Activated CD4-positive, alpha-beta T cell treated with anti-CD3 and anti-CD28 coated beads for 48 hours (primary cell): ENCODE measurements at places on chromosomes 2 and 18.

DNA sequence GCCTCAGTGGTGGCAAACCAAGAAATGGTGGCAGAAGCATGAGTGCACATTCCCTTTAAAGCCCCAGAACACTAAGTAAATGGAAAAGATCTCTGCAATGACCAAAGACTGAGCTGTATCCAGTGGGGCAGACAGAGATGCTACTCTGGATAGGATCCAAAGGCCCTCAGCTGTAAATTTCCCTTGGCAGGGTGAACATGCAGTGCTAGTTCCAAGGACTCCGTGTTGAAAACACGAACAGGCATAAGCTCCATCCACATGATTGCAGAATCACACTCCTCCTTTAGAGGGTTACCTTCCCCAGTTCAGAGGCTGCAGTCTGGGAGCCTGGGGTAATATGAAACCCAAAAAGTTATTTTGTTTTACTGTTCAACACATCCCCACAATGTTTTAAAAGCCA is 98.6 kb upstream of the KLF7 start:
- DNase-seq = no peak

GRCh38 chr18:32201948-32202672 is 12.3 kb downstream of the MEP1B start:
- no peak for DNase-seq

DNA sequence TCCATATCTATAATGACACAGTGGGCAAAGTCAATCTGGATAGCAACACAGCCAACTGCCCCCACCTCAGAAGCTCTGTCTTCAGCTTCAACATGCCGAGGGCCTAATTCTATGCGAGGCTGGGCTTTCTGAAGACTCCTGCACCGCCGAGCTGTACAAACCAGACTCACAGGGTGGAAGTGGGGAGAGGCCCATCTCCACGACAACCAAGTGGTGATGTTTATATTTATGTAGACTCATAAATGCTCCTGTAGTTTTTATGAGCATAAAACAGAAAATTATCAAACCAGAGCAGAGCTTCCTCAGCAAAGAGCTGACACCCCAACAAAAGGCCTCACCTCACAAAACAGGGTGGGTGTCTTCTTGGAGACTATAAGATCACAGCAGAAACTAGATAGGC is 77.0 kb upstream of the LGALSL start:
- no peak for DNase-seq

GRCh38 chr2:117738991-117739839 is 75.3 kb upstream of the DDX18 start:
- DNase-seq = no peak

DNA sequence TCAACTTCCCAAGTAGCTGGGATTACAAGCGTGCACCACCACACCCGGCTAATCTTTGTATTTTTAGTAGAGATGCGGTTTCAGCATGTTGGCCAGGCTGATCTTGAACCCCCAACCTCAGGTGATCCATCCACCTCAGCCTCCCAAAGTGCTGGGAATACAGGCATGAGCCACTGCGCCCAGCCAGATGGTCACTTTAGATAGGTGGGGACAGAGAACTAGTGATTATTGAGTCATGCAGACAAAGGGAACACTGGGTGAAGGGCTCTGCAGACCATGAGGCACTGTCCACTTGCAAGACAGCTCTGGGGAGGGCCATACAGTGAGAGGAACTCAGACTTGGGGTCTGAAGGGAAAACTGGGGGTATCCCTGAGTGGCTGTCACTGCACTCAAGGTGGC is 58.4 kb upstream of the POMC start:
- DNase-seq = no peak

DNA sequence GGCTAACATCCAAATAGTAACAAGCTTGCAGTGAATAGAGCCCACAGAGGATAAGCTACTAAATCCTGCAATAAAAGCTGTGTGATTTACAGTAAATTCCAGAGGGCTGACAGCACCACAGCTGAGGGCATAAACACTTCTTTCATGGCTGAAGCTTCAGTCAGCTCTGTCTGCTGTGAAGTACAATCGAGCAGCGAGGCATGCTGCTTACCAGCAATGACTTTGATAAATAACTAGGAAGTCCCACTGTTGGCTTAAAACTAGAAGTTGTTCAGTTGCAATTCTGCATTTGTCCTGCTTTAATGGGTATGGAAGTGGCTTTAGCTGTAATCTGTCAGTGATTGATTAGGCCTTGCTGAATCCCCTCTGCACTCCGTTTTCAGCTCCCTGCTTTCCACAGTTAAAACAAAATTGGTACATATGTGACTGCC is 65.2 kb upstream of the FIGN start:
- no peak for DNase-seq

- no peak for DNase-seq
These were observed 166.4 kb downstream of the GALNT1 start for GRCh38 chr18:35747894-35748472.

DNA sequence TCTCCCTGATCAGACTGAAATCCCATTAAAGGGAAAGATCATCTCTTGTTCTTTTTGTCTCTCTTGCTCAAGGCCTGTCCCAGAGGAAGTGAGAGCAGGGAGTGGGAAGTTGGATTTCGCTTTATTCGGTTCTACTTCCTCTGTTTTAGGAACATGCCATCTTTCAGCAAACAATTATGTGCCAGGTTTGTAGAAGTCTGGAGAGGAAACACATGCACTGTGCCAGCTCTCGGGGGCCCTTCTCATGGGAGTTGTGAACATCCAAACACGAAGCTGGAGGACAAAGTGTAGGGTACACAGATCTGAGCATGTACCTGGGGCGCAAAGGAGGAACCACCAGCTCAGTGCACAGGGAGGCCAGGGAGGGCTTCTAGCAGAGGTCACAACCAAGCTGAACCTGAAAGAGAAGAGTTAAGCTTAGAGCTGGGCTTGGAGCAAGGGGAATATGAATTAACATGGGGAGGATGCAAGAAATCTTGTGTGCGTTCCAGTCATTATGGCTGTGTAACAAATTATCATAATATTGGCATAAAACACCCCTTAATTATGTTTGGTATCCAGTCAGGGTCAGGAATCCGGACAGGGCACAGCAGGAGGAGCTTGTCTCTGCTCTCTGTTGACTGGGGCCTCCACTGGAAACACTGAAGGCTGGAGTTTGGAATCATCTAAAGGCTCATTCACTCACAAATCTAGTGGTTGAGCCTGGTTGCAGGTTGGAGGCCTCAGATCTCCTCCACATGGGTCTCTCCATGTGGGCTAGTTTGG is 128.6 kb downstream of the ZFP36L2 start:
- DNase-seq = no peak

DNA sequence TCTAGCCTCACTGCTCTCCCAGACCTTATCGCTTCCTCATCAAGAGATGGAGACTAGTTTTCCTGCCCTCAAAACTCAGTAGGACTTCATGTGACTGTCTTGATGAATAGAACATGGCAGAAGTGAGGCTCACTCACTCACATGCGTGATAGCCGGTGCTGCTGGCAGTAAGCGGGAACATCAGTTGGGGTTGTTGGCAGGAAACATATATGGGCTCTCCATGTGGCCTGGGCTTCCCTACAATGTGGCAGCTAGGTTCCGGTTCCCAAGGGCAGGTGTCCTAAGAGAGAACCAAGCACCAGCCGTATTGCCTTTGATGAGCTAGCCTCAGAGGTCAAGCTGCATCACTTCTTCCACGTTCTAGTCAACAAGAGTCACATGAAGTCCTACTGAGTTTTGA is 15.2 kb upstream of the FAHD2A start:
- DNase-seq = no peak

GRCh38 chr2:199480966-199481365 is 23.2 kb upstream of the SATB2 start:
- DNase-seq = no peak

DNA sequence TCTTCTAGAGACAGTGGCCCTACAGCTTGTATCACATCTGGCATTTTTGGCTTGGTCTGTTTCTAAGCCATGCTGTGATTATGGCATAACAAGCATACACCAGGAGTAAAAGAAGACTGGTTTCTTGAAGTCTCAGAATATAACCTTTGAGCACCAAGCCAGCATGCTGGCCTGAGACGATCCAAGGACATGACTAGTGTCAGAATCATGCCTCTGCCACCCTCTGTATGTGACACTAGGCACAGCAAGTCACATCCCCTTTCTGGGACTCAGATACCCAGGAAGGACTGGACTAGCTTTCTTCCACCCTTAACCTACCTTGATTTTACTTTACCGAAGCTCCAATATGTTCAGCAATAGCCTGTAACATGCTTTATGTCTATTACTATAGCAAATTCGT is 345.5 kb downstream of the SETBP1 start:
- DNase-seq = no peak

GRCh38 chr2:173578404-173579107 is 223.9 kb downstream of the CDCA7 start:
- no peak for DNase-seq

DNA sequence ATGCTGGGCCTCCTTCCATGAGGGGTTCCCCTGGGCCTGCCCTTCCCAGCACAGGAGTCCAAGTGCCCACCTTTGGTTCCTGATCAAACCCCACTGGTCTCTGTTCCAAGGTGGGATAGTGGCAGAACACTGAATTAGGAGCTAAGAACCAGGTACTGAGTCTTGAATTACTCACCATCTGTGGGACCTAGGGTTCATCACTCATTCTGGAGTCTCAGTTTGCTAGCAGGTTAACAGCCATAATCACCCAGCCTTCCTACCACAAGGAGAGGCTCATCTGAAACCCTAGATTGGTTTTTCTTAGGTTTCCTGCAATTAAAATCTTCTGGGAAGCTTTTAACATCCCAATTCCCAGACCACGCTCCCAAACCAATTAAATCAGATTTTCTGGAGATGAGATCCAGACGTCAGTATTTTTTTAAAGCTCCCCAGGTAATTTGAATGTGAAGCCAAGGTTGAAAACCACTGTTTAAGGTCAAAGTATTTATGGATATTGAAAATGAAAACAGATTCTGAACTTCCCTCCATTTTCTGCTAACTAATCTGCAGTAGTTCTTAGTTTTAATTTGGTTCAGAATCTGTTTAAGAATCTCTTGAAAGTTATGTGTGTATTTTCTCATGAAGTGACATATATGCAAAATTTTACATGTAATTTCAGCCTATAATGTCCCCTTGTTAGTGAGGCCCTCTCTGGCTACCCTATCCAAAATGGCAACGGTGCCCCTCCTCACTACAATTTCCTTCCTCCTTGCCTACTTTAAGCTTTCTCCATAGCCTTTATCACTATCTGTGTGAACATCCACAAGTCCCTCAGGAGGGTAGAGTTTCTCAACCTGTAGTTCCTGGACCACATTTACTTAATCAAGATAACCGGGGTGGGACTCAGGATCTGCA is 166.5 kb upstream of the CXCR4 start:
- DNase-seq = no peak

DNA sequence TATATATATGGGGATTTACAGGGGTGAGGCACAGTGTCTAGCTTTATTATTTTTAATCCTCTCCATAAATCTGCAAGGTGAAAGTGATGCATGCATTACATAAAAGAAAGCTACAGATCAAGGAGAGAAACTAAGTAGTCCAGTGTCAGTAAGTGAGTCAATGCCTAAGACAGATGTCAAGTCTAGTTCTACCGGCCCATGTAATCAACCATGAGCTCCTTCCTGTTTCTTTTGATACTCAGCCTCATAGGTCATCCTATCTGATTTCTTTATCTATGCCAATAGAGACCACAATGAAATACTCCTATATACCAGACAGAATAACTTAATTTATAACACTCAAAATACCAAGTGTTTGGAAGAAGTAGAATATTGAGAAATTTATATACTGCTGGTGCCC is 20.2 kb upstream of the GYPC start:
- DNase-seq = no peak

- DNase-seq = no peak
These were observed 116.4 kb downstream of the KCNJ3 start for GRCh38 chr2:154814856-154815255.

DNA sequence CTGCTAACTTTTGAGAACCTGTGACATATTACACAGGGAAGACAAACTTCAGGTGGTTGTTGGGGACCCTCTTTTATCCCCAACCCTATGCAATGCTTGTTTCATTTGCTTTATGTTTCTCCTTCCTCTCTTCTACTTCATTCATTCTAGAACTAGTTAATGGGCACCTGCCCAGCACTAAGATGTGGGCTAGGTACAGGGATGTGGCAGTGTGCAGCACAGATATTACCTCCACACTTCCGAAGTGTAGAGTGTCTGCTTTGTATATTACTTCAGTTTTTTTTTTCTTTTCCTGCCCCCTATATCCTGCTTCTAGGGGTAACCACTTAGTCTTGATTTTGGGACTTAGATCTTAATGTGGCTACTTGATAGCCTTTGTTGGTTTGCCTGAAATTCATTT is 35.1 kb downstream of the CD28 start:
- no peak for DNase-seq

GRCh38 chr18:62576271-62576670 is 53.4 kb downstream of the ZCCHC2 start:
- DNase-seq = no peak

GRCh38 chr2:98773169-98773568 is 42.2 kb upstream of the MGAT4A start:
- no peak for DNase-seq

DNA sequence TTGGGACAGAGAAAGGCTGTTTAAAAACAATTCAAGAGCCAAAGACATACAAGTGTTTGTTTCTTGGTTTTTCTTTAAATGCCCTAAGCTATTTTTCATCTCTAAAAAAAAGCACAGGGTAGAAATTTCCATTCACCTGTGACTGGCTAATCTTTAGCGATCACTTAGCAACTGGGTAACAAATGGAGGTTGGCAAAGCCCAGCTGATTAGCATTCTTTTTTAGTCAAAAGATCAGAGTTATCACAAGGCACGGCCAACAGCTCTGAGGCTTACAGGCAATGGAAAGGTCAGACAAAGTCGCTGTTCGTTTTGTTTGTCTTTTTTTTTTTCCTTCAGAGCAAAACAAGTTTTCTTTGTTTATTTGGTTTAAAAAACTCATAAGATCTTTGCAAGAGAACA is 29.0 kb upstream of the TTR start:
- DNase-seq = no peak

GRCh38 chr2:123035541-123035940 is 989.5 kb upstream of the CNTNAP5 start:
- no peak for DNase-seq

DNA sequence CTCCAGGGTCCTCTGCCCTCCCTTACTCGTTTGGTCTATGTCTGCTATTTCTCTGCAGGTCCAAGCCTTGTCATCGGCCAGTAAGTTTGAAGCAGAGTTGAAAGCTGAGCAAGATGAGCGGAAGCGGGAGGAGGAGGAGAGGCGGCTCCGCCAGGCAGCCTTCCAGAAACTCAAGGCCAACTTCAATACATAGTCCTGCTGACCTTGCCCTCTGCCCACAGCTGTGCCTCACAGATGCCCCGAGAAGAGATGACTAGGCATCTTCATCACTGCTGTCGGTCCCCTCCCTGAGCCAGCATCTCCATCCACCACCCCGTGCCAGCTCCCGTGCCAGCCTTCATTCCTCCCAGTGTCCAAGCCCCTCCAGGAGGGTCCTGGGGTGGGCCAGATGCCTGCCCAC is 15.6 kb upstream of the GIGYF2 start:
- DNase-seq = no peak
